HS-27A (cell line): ENCODE measurements at places on chromosomes 11 and 22.

DNA sequence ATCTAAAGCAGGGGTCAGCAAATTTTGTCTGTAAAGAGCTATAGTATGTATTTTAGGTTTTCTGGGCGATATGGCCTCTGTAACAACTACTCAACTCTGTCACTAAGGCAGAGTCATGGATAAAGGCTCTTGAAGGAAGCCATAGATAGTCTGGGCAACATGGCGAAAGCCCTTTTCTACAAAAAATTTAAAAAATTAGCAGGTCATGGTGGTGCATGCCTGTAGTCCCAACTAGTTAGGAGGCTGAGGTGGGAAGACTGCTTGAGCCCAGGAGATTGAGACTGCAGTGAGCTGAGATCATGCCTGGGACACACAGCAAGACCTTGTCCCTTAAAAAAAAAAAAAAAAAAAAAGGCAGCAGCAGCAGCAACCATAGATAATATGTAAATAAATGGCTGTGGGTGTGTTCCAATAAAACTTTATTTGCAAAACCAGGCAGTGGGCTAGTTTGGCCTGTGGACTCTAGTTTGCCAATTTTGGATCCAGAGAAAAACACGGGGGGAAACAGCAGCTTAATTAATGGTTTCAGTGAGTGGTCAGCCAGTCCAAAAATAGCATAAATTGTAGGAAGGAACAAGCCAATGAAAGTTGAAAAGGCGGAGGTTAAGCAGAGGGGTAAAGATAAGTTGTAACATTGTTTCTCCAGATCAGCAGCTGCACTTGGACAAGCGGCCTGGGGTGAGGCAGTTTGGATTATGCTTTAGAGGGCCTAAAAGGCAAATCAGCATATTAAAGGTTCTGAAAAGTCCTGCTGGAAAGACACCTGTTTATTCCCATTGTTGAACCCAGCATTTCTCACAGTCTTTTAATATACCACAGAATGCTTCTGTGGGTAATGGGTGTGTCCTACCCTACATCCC, 62.6 kb downstream of the KIAA1671 start:
- DNase-seq: no peak

DNA sequence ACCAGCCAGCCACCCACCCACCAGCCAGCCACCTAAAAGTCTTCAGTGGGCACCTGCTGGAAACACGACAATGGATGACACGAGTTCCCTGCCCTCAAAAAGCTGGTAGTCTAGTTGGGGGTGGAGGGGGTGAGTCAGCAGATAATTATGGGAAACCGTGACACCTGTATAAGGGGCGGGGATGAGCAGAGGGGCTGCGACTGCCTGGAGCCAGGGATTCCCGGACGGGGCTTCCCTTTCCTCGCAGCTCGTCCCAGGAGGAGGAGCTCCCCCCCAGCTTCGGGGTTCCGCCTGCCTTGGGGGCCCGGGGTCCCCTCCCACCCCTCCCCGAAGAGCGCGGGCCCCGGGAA, 2.3 kb upstream of the RTN4RL2 start:
- DNase-seq: no peak

DNA sequence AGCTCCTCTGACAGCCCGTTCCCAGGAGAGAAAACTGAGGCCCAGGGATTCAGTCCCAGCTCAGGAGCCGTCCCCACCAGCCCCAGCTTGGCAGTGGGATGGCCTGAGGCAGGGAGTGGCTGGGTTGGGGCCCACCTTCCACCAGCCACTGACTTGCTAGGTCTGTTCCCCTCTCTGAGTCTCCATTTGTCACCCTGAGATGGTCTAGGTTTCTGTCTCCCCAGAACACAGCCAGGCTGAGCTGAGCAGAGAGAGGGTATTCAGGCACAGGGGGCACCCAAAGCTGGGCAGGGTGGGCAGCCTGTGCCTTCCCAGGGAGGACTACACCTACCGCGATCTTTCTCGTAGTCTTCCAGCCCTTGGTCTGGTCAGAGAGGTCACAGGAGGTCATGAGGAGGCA, 95.7 kb downstream of the PDE2A start:
- DNase-seq: no peak

- no peak for DNase-seq
These were observed 36.1 kb upstream of the SCN3B start for GRCh38 chr11:123690485-123690884.

DNA sequence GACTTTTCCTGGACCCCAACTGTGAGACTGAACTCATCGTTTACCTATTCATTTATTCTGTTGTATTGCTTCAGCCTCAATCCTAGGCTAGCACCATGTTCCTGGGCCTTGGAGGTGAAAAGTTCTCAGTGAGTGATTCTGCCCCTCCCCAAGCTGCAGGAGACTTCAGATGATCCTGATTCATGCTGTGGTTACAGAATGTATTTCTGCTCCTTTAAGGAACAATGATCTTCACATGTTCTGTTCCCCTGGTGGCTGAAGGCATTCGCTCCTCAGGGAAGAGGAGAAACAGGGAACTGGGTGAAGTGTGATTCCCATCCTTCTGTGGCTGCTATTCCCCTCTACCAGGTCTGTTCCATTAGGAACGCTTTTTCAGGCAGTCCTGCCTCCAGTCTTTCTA, 2.4 kb downstream of the OR52E1 start:
- no peak for DNase-seq

GRCh38 chr11:133842053-133842452, 3.3 kb downstream of the SPATA19 start:
- no peak for DNase-seq

DNA sequence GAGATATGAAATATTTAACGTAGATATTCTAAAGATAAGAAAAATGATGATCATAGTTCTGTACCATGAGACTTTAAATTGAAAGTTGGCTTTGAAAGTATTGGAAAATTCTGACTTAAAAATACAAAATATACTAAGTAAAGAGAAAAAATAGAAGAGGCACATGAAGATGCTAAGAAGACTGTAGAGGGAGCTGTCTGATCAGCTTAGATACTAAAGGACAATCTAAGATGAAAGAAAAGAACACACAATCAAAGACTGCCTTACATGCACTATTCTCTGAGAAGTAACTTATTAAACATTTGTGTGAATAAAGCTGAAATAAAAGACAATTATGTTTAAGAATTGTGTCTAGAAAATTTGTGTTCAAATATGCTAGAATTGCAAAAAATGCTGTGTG, 55.1 kb downstream of the RBMXL2 start:
- no peak for DNase-seq

DNA sequence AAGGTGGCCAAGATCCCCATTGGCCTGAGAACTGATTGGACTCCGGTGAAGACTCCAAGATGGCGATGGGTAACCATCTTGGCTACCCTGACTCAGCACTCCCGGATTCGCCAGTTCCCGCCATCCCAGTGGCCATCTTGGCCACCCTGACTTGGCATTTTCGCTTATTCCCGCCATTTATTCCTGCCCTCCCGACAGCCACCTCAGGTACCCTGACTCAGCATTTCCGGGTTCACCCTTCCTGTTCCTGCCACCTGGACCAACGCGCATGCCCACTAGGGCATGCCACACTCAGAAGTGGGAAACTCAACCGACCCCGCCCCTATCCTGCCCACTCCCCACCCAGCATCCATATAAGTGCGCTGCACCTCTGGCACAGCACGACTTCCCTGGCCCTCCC, 7.8 kb downstream of the OR8K5 start:
- DNase-seq: no peak

GRCh38 chr11:125207866-125208425, 43.4 kb downstream of the PKNOX2 start:
- no peak for DNase-seq

DNA sequence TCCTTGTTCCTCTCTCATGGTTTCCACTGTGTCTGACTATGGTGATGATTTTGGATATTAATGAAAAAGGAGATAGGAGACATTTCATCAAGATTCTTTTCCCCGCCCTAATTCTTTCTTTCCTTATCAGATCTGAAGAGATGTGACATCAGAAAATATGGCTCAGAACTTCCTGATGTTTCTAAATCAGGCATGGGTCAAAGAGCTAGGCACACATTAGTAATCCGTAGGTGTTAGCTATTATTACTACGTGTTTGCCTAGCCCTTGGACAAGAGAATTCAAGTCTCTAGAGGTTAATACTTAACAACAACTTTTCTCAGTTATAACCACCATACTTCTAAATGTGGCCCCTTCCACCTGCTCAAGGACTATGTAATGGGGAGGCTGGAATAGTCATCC, 5.8 kb downstream of the JOSD1 start:
- no peak for DNase-seq

- no peak for DNase-seq
These were observed 108.4 kb downstream of the PDE3B start for GRCh38 chr11:14751975-14752407.

DNA sequence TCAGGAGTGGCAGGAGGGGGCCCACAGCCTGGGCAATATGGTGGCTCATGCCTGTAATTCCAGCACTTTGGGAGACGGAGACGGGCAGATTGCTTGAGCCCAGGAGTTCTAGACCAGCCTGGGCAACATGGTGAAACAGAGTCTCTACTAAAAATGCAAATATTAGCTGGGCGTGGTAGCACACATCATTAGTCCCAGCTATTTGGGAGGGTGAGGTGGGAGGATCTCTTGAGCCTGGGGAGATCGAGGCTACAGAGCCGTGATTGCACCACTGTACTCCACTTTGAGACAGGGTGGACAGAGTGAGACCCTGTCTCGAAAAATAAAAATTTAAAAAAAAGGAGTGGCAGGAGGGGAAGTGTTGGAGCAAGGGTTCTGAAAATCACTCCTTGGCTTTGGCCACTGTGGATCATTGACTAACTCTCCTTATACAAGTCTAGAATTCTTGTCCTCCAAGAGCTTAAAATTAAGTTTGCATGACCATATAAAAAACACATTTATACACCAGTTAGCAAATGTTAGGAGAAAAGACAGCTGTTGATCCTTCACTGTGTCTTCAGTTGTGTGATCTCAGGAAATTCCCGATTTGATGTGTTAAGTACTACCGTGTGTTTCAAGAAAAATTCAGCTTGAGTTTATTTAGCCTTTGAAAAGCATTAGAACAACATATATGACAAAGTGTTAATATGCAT, 2.3 kb upstream of the WEE1 start:
- DNase-seq: no peak

GRCh38 chr11:115555336-115556090, 51.3 kb upstream of the CADM1 start:
- no peak for DNase-seq

- no peak for DNase-seq
These were observed 82.1 kb upstream of the GALNT18 start for GRCh38 chr11:11703885-11704284.

GRCh38 chr11:91840640-91841240, 383.9 kb upstream of the FAT3 start:
- no peak for DNase-seq

DNA sequence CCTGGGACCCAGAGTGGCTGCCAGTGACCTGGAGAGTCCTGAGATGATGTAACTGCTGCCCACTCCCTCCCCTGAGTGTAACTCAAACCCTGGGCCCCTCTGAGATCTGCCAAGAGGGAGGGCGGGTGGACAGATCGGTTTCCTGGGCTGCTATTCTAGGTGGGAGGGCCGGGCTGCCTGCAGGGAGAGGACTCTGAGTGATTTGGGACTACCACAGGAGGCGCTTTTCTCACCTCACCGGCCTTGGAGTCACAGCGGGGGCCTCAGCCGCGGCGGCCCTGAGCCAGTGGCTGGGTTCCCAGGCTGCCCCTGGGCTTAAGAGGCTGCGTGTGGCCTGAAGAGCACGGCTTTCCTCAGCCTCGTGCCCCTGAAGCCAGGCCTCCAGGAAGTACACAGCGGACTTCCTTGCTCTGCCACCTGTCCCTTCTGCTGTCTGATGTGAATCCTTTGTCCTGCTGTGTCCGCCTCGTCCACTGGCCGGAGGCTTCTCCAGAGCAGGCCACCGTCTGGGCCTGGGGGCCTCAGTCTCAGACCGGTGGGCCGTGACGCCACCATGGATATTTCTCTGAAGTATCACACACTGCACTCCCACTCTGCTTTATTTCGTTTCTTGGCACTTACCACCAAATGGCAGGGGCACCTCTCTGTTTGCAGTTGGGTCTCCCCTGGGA, 11.5 kb downstream of the RELT start:
- no peak for DNase-seq

DNA sequence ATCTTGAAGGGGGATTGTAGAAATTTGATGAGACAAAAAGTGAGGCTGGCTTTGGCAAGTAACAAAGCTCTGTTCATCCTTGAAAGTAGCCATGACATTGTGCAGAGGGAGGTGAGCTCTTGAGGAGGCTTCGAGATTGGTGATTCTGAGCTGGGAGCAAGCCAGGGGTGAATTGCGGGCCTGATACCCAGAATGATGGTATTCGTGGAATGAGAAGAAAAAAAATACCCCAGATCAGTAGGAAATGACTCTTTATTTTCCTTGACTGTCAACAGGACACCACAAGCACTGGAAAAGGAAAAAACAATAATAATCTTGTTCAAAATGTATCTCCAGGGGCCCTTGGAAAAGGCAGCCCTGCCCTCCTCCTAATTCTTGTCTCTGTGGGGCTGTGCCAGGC, 62.7 kb downstream of the TSPAN18 start:
- no peak for DNase-seq

GRCh38 chr22:24894220-24894975, 52.1 kb downstream of the LHFPL7 start:
- peak; percentile 81 for DNase-seq

DNA sequence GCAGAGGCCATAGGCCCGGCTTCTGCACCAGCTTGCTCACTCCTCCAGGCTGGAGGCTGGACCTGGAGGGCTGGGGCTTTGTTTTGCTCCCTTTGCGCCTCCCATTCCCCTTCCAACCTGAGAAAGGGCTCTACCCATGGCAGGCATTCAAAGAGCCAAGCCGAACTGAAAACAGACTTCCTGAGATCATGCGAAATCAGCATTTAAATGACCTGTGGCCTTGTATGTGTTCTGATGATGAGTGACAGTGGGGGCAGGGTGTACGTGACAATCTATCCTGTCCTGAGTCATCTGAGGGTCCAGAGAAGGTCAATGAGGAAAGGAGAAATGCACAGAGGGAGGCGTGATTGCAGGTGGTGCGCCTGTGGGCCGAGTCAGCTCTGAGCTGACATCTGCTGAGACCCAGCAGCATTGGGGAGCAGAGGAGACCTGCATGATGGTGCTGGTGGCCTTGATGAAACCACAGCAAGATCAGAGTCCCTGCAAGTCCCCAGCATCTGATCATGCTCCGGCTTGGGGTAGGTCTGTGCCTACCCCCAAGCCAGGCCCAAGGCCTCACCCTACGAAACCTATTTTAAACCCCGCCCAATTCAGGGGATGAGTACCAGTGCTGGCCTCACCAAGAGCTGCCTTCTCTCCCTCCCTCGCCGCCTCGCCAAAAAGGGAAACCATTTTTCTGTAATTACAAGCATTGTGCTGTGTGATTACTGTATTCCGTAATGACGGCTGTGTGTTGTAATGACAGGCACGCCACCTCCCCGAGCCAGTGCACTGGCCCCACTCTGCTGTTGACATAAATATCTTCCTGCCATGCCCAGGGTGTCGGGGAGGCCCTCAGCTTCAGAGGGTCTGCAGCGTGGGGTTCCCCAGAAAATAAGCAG, 95.2 kb upstream of the ANO1 start:
- DNase-seq: no peak

DNA sequence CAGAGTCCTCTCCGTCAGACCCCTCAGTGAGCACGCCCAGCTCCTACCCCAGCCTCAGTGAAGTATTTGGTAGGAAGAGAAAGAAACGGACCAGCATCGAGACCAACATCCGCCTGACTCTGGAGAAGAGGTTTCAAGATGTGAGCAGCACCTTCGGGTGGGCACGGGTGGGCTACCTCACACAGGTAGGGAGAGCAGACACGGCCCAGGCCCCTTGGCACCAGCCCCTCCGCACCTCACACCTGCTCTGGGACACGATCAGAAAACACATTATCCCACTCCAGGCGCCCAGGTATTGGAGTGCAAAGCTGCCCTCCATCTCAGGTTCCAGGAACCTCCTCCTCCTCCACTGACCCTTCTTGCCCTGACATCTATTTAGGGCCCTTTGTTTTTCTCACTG, 17.6 kb upstream of the TLCD5 start:
- no peak for DNase-seq

- no peak for DNase-seq
These were observed 40.2 kb downstream of the MORC2 start for GRCh38 chr22:30928401-30928800.
